ENCODE measurements at places on chromosomes 2 and 18.

DNA sequence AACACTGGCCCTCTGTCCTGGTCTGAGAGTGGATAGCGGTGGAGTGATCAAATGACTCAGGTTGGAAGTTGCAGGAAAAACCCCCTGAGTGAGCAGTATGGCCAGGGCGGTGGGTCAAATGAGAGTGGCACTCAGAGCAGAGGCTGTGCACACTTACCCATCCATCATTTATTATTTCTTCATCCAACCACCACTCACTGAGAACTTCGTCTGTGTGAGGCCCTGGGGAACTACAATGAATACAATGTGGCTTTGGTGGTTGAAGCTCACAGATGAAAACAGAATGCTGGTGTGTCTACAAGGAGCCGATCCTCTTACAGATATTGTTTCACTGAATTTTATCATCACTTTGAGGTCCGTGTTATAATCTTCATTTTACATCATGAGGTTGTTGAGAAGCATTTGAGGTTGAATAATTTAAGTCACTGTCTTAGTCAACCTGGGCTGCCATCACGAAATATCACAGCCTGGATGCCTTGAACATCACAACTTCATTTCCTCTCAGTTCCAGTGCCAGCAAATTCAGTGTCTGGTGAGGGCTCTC, 73.4 kb upstream of the ID2 start:
- no peak for DNase-seq

- no peak for DNase-seq
Observed at GRCh38 chr18:11488175-11488574, 121.2 kb upstream of the SLC35G4 start.

GRCh38 chr2:235238537-235238936, 255.3 kb upstream of the AGAP1 start:
- no peak for DNase-seq

DNA sequence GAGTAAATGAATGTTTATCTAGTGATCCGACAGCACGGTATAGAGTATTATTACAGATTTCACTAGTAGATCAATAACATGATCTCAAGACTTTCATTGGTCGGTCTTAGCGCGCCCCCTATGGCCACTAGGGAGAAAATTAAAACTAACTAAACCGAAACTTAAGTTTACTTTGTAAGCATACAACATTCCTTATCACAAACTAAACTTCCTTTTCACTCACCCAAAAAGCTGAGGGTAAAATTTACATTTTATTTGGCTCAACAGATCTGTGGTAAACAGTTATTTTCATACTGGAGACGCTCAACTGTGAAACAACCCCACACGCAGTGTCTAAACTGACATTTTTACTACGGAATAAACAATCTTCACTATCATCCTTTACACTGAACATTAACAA, 215.6 kb upstream of the MAP2 start:
- no peak for DNase-seq

DNA sequence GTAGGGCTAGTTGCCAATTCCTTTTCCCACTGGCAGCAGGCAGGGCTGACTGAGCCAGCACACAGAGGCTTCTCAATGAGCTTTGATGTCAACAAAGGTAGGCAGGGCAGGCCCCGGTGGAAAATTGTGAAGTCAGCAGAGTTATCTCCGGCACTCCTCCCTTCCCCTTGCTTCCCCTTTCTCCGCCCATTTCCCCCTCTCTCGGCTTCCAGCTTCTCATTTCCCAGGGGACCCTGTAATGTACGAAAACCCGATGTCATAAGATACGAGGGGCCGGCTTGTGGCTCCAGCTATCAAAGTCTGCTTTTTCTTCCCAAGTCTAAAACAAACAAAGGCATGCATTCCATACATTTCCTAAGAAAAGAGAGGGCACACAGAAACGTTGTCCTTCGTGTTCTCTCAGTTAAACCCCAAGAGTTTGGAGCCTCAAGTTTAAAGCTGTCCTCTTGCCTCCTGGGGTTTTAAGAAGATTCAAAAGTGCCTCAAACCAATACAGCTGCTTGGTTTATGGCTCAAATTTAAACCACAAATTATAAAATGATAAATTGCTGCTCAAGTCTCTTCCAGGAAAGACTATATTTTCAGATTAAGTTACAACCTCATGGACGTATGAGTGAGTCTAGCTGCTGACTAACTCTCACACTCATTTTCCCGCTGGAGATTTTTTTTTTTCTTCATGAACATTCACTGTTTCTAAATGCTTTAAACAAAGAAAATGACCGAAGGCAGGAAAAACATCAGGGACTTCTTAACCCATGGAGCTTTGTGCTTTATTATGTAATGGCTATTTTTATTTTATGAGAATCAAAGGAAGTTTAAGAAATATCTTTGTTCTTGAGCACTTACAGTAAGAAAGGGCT, 27.2 kb upstream of the EML4 start:
- DNase-seq: no peak

DNA sequence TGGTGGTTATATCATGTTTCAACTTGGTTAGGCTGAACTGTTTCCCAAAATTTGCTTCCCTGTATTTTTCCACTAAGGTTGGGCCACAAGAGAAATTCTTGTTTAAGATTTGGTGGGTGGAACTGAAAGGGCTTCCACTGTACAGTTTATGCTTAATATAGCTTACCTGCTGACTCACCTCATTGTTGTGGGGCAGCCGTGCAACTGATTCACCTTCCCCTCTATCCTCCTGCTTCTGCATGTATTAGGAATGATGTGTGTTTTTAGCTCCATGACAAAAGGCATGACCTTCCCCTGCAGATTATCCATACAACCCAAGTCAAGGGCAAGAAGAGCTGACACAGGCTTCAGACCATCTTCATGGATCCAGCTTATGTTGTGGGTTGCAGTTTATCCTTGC, 98.4 kb upstream of the GULP1 start:
- no peak for DNase-seq

GRCh38 chr2:4556135-4556896, 852.9 kb downstream of the DCDC2C start:
- no peak for DNase-seq

DNA sequence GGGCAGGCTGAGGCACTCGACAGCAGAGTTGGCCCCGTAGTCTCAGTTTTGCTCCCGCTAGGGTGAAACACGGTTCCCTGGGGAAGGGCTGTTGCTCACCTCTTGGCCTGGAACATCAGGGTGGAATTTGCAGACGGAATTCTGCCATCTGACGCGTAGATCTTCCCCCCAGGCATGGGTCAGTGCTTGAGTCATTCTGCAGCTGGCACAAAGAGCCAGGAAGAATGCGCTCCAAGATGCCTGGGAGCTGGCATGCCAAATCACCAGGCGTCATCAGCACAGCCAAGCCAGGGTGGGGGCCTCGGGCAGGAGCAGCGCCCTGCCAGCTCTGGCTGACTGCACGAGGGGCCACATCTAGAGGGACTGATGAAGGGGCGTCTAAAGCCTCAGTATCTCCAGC, 42.7 kb downstream of the ODC1 start:
- no peak for DNase-seq

DNA sequence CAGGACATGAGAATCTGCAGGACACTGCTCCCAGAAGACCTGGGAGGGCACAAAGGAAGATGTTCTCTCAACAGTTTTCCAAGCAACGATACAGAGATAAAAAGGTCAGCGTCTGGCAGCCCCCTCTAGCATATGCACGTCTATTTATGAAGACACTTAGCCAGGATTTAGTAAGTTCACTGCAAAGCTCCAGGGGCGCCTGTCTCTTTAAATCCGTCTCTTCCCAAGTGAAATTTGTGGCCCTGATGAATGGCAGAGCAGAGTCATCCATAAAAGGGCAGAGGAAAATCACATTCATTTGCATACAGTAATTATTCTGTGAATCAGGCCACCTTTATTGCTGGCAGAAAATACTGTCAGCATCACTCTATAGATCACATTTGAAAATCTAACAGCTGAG, 390.9 kb upstream of the SMIM21 start:
- no peak for DNase-seq

DNA sequence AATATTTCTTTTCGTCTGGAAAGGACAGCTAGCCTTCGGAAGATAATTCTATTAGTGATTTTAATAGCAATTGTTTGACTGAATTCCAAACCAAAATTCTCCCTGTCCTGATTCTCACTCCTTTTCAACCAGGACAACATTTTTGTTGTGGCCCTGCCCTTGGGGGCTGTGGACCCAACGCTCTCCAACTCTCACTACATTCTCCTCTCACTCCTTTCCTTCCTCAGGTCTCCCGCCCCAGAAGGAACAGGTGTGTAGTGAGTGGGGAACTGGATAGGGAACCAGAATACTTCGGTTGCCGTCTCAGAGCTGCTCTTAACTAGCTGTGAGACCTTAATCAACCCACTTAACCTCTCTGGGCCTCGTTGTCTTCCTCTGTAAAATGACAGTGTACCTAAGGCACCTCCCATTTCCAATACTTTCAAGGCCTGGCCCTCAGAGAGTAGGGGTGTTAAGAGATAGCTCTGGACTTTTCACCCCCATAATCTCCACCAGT, 638 bp upstream of the ADD2 start:
- DNase-seq: no peak

GRCh38 chr2:229927817-229928321, 5.6 kb downstream of the FBXO36 start:
- no peak for DNase-seq

DNA sequence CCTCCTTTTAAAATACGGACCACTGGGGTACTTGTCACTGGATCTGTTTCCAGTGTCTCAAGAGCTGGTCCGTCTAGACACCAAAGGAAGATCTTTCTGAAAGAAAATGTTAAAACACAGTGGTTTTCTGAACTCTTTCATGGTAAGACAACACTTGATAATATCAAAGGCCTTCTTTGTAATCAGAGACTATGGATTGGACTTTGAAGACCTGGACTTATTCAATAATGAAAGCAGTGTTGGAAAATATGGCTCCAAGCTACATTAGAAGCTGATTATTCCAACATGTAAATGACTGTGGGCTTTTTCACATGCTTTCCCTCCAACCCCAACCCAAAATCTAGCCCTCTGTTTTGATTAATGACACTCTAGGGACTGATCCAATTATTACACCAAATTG, 329.4 kb upstream of the LYPD1 start:
- no peak for DNase-seq

DNA sequence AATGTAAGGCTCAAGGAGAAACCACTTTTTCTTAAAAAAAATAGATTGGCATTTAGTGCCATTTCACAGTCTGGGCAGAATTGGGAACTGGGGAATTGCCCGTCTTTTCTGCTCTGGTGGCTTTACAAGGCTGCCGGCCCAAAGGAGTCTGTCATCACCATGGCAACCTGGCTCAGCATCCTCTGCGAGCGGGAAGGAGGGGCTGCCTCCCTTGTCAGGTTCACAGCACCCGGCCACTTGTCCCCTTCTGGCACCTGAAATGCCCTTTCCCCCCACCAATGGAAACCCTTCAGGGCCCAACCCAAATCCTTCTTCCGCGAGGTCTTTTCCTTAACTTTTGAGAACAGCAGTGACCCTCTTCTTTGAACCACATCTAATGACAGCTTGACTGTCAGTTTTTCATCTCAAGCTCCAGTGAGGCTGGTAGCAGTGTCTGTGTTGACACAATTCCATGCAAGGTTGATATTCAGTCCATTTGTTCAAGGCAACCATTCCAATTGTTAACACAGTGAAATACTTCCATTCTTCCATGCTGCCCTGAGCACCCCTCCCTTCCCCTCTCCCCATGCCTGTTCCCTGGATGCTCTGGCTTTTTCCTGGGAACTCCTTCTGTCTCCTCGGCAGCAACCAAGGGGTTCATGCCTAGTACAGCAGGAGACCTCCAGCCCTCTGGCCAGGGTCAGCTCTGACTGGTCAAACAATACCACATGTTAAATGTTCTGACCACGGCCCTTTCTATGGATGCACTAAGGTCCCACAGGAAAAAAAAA, 79.6 kb downstream of the DNER start:
- DNase-seq: no peak

DNA sequence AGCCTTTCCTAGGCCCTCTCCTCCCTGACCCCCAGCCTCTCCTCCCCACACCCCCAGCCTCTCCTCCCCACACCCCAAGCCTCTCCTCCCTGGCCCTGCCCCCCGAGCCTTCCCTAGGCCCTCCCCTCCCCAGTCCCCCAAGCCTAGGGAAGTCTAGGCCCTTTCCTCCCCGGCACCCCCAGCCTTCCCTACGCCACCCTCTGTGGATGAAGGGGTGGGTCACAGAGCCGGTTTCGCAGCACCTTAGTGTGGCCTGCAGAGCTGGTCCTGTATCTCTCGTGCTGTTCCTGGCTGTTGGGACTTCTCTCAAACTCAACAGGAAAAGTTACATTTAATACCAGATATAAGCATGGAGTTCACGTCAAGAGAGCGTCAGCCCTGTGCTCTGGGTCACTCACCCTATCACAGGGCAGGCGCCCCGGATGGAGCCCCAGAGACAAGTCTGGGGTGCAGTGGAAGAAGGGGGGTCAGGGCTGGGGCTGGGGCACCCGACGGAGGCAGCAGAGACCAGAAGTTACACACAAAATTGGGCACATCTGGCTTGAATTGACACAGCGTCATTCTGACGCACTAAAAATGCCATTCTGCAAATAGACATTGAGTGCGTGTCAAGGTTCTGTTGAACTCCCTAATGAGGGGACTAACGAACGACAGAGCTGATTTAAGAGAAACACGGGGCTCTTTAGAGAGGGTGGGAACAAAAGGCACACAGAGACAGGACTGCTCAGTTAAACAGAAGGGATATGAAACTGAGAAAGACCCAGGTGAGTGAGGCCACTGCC, 24.0 kb downstream of the KCNIP3 start:
- DNase-seq: no peak

GRCh38 chr2:108776475-108776874, 10.1 kb upstream of the CCDC138 start:
- no peak for DNase-seq

DNA sequence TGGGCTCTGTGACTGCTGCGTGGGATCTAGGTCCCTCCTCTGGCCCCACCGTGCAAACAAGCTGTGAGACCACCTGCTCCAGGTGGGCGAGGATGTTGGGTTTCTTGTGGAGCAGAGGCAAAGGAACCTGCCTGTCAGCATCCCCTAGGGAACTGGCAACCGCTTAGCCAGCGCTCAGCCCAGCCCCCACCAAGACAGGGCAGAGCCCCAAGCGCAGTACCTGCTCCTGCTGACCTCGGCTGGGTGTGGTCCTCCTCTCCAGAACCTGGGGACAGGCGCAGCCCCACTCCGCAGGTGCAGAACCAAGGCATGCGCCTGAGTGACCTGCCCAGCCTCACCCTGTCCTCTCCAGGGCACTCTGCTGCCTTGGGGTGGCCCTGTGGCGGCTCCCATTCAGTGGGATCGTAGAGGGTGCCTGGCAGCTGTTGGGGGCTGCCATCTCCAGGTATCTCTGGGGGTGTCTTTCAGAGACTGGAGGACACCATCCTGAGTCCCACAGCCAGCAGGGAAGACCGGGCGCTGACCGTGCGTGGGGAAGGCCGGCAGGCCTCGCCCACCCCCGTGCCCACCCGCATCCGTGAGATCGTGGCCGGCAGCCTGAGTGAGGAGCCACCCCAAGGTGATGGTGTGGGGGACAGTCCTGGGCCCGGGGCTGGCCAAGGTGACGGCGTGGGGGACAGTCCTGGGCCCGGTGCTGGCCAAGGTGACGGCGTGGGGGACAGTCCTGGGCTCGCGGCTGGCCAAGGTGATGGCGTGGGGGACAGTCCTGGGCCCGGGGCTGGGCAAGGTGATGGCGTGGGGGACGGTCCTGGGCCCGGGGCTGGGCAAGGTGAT, 12.3 kb downstream of the CROCC2 start:
- DNase-seq: no peak

Data from stimulated activated CD8-positive, alpha-beta memory T cell treated with anti-CD3 and anti-CD28 coated beads, Interleukin-15, amount 100 ng/mL, for 4 hours (primary cell).